ENCODE measurements at places on chromosomes 2 and 18. TPM values are rescaled to one million over a fixed set of nuclear protein-coding genes. Genes with fewer than 3 reads are reported as not detected.

DNA sequence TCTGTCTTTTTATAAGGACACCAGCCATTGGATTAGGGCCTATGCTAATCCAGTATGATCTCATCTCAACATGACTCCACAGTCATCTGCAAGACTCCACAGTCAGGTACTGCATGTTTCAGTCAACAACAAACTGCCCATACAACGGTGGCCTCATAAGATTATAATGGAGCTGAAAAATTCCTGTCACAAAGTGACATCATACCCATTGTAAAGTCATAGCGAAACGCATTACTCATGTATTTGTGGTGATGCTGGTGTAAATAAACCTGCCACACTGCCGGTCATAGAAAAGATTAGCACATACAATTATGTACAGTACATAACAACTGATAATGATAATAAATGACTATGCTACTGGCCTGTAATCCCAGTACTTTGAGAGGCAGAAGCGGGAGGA, 102.2 kb downstream of the TEX51 start:
- no peak for DNase-seq

DNA sequence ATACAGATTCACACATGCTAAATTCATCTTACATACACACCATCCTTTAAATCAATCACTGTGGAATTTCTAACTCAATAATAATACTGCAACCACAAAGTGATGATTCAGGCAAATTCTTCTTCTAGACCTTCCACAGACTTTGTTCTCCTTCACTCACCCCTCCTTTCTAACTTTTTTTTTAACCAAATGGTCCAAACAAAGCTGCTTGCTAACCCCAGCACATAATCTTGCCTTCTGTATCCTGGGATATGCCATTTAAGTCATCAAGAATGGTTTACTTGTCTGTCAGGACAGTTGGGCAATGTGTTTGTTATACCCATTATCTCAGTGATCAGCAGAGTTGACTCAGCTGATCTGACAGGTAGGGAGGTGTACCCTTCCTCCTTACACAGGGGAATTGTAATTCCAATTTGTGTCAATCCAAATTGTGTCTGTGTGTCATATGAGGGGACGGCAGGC, 10.0 kb downstream of the SLC40A1 start:
- DNase-seq = no peak

DNA sequence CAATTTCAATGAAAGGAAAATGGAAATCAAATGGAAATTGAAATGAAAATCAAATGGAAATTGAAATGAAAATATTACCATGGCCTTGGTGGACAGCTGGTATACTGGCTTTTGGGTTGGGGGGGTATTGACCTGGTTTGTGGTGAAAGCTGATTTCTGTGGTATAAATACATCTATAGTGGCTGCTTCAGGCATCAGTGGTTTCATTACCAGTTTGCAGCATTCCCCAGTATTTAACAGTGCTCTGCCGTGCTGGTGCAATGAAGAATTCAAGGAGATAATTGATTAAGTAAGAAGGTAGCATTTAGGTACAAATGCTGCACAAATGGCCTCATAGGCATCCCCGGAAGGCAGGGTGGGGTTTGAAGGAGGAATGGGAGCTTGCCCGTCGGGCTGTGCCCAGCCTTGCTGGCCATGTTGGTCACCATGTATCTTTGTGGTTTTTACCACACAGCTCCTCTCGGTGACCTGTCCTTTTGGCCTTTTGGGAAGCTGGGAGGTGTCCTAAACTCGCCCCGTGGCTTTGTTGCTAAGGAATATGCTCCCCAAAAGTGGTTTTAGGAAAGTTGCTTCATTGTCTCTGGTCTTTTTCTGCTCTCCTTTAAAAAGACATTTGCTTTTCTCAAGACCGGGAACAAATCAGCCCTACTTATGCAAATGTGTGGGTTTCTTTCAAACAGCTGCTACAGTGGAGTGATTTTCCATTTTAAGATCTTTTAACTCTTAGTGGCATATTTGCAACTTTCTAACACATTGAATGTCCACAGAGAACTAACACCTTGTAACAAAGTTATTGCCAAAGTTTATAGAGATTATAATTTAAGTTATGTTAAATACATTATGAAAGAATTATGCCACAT, 28.6 kb downstream of the SNTG2 start:
- DNase-seq = no peak

DNA sequence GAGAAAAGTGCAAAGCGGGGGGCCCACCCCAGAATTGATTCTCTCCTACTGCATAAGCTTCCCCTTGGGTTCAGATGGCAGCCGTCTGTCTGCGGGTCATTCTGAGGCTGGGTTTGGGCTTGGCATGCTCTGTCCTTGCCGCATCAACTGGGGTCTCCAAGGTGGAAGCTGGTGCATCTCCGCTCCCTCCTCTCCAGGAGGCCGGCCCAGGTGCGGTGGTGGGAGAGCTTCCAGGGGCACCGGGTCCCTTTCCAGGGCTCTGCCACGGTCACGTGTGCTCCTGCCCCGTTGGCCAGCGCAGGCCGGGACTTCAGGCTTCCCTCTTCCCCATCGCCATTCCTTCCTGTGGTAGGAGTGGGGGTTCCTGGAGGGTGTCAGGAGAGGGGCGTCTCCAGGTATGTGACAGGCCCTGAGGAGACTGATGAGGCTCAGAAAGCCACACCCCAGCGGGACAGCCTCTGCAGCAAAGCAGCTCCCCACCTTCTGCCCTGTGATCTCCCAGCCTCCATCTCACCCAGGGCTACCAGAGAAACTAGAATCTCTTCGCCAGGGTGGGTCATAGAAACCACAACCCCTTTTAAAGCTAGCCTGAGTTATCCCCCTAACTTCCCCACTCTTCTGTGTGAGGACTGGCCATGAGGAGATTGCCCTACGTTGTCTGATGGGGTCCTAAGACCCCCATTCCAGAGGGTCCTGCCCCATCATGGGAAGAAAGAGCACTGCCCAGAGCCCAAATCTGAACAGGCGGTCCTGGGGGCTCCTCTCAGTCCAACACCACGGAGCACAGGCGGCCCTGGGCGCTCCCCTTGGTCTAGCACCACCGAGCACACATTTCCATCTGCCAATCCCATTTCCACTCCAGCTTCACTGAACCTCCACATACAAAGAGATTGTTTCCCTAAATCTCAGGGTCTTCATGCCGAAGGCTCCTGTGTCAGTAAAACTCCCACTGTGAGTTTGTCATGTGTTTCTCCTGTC, 76.6 kb downstream of the SLC66A2 start:
- DNase-seq = no peak

DNA sequence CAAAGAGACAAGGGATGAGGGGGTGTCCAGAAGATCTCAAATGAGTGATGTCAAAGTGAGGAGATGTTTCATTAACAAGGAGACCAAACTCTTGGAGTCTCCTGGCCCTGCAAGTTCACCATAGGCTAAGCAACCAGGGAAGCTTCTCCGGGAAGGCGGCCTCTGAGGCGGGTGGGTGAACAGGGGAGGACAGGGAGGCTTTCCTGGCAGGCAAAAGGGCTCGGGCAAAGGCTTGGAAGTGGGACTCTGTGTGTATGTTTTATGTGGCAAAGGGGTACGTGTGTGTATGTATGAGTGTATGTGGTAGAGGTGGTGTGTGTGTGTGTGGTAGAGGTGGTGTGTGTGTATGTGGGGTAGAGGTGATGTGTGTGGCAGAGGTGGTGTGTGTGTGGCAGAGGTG, 163.9 kb downstream of the DYSF start:
- DNase-seq = no peak

CCDC85A gene
- total RNA-seq = 0.07 TPM

Data from epithelial cell of proximal tubule (primary cell).